ENCODE measurements at places on chromosomes 2 and 18. TPM values are rescaled to one million over a fixed set of nuclear protein-coding genes. Genes with fewer than 3 reads are reported as not detected.

The PFN4 gene
- 1.3 TPM for total RNA-seq

The SIX3 gene
- not detected for total RNA-seq

The MC2R gene
- total RNA-seq = not detected

The EMILIN1 gene
- 24.1 TPM for total RNA-seq

The ACTR1B gene
- 62.6 TPM for total RNA-seq

The AQP4 gene
- not detected for total RNA-seq

The COX5B gene
- total RNA-seq = 142 TPM

The PREPL gene
- total RNA-seq = 46.1 TPM

The G6PC2 gene
- total RNA-seq = not detected

The TLX2 gene
- total RNA-seq = not detected

The FBXO36 gene
- total RNA-seq = 3.5 TPM

The ST8SIA3 gene
- 3.1 TPM for total RNA-seq

The CHRNG gene
- total RNA-seq = not detected

The HAAO gene
- total RNA-seq = 3.5 TPM

The CHRNA1 gene
- total RNA-seq = not detected

The SAG gene
- not detected for total RNA-seq

The FSIP2 gene
- 10.1 TPM for total RNA-seq

The ANO7 gene
- 3.2 TPM for total RNA-seq

The ZBTB7C gene
- total RNA-seq = 0.45 TPM

The HOXD13 gene
- not detected for total RNA-seq

The RETREG2 gene
- 84.6 TPM for total RNA-seq

The DPP4 gene
- 1.6 TPM for total RNA-seq

The CIDEA gene
- not detected for total RNA-seq

The ICOS gene
- not detected for total RNA-seq

The MYO5B gene
- total RNA-seq = 0.25 TPM

The FKBP1B gene
- total RNA-seq = 22.0 TPM

The ACP1 gene
- total RNA-seq = 144 TPM

The MYO3B gene
- total RNA-seq = not detected

The RGPD3 gene
- 0.14 TPM for total RNA-seq

The SDC1 gene
- 85.4 TPM for total RNA-seq

The IL1B gene
- total RNA-seq = not detected

The RAB6C gene
- not detected for total RNA-seq

The PAIP2B gene
- total RNA-seq = 7.4 TPM

The LHCGR gene
- 0.12 TPM for total RNA-seq

The IL36A gene
- total RNA-seq = not detected

The PLEKHH2 gene
- total RNA-seq = 2.1 TPM

The ANKRD53 gene
- total RNA-seq = 1.2 TPM

The ARHGAP15 gene
- 2.8 TPM for total RNA-seq

The FAM161A gene
- total RNA-seq = 21.9 TPM

The TBR1 gene
- 0.09 TPM for total RNA-seq

The C2orf72 gene
- 3.3 TPM for total RNA-seq

The FBXO11 gene
- total RNA-seq = 85.1 TPM

The C2orf15 gene
- total RNA-seq = 0.23 TPM

The SFT2D3 gene
- total RNA-seq = 18.8 TPM

The MERTK gene
- 3.3 TPM for total RNA-seq

The VWA3B gene
- not detected for total RNA-seq
